Coronary artery (tissue), 2 donors: ENCODE measurements at places on chromosomes 1 and 21.
A peak's percentile ranks its signal among the peaks of the same experiment; 100 is the strongest.

- no peak for DNase-seq
Measured at GRCh38 chr1:88145752-88146151, 538.3 kb upstream of the PKN2 start.

- DNase-seq: no peak
Measured at GRCh38 chr1:110339407-110340206, 430 bp downstream of the RBM15 start.

DNA sequence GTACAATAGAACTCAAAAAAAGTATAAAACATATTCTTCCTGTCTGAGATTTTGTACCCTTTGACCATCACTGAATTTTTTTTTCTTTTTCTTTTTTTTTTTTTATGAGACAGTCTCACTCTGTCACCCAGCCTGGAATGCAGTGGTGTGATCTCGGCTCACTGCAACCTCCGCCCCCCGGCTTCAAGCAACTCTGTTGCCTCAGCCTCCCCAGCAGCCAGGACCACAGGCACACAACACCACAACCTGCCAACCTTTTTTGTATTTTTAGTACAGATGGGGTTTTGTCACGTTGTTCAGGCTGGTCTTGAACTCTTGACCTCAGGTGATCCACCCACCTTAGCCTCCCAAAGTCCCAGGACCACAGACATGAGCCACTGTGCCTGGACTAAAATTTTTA is 10.4 kb downstream of the SDCCAG8 start:
- no peak for DNase-seq

- DNase-seq: no peak
Measured at GRCh38 chr1:172753964-172754363, 95.1 kb downstream of the FASLG start.

- DNase-seq: no peak
Measured at GRCh38 chr1:198544265-198544664, 3.8 kb upstream of the ATP6V1G3 start.

- no peak for DNase-seq
Measured at GRCh38 chr1:77039739-77040138, 172.5 kb downstream of the ST6GALNAC5 start.

DNA sequence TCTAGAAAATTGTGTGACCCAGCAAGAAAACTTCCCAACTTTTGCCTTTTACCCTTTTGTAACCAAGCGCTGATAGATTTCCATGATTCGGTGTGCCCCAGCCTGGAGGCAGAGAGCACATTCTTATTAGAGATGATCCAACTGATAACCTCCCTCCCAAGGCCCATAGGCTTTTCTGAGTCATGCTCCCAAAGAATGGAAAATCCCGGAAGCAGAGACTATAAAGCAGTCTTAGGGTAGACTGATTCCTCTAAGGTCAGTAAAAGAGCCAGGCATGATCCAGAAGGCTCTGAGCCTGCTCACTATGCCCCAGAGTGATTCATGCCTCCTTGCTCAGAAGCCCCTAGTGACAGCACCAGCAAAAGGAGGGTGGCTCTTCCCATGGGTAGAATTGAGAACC is 4.3 kb downstream of the CAMK1G start:
- DNase-seq: no peak

GRCh38 chr1:234313171-234313570 is 60.1 kb upstream of the COA6 start:
- DNase-seq: no peak

DNA sequence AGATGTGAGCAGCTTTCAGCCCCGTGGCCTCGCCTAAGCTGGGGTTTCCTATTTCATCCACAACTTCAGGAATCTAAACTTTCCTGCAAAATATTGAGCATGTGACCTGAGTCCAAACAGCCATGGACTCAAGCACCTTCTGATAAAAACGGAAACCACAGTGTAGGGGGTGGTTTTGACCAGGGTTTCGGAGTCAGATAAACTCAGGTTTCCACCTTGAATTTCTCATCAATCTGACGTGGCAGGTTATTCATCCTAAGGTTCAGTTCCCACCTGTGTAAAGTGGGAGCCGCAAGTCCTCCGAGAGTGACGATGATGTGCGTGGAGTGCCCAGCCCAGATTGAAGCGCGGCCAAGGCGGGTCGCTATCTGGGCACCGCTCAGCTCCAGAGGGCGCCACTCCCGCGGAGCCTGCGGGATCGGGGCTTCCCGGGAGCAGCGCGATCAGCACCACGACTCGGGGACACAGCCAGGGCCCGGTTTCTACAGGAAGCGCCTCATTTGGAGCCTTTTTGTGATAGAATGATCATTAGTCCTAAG is 871 bp upstream of the ETS2 start:
- DNase-seq: peak; percentile 87

GRCh38 chr1:201783058-201783457 is 45.9 kb upstream of the IPO9 start:
- no peak for DNase-seq

DNA sequence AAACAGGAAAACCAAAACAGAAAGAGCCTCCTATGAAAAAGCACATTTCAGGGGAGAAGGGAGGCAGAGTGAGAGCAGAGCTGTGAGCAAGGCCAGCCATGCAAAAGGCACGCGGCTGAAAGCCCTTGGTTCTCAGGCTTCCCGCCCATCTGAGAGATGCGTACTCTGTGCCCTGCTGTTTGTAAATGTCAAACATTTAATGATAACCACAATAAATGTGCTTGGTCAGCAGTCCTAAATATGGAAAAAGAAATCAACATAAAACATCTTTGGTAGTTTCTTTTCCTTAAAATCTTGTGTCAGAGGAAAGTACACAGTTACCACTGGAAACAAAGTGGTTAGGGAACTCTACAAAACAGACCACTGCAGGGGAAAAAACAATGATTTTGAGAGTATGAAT is 283.1 kb downstream of the DSCAM start:
- DNase-seq: no peak

DNA sequence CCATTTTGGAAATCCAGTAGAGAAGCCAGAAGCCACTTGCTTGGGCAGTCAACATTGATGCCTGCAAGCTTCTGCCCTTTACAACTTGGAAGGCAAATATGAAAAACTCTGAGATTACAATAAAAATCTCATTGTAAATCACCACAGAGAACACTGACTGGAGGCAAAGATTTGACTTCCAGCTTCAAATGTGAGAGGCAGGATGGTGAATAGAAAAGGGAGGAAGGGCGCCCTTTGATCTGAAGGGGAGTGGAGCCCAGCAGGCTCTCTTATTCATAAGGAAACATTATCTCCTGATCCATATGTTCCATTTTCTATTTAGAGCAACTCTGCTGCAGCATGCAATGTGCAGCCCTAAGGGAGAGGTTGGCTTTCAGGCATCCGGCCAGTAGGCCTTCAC is 348.3 kb downstream of the AJAP1 start:
- DNase-seq: no peak

- no peak for DNase-seq
Measured at GRCh38 chr1:52574594-52574993, 21.7 kb upstream of the TUT4 start.

DNA sequence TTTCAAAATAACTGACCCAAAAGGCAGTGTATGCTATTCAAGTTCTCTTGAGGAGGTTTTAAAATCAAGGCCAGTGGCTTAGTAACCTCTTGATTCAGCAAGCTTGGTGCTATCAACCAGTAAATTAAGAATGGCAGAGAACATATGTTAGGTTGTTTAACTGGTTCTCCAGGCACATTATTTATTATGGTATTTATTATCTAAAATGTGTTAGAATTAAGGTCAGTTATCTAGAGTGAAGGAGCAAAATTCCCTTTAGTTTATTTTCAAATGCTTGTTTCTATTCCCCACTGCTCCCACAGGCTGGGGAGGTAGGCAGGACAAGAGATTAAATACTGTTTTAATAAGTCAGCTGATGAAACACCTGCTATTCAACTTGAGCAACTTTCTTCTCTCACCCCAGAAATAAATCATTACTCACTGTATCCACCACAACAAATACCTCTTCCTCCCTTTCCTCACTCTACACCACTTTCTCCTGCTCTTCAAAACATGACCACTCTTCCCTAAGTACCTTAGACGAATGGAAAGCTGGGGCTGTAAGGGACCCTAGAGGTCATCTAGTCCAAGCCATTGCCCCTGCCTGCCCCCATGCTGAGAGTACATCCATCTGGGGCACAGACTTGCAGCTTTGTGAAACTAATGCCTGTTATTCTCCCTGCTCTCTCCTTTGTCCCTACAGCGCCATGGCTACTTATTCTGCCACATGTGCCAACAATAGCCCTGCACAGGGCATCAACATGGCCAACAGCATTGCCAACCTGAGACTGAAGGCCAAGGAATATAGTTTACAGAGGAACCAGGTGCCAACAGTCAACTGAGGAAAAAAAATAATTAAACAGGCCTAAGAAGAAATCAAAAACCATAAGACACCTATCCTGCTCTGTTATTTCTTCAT is 71.7 kb downstream of the PRRX1 start:
- no peak for DNase-seq

DNA sequence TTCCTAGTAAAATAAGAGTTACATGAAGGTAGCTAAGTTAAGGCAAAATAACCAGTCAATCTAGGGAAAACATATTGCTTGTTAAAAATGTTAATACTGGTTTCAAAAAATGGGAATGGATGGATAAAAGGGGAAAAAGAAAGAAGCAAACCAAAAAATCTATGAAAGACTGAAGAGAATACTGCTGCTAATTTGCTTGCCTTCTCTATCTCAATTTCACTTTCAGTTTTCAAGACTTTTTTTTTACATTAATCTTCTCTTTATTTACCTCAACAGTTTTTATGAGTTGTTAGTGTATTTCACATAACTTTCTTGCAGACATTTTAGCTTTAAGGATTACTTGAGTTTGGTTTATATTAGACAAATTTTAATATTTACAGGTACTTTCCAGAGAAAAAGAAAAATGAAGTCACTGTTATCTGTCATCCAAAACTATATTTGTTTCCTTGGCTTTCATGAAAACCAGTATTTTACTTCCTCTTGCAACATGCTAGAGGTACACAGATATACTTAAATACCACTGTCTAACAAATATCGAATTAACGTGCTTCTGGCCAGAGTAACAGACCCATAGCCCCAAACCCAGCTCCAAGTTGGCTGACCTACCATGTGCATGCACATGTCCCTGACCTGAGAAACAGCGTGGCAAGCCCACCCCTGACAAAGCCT is 70.7 kb downstream of the COL24A1 start:
- DNase-seq: no peak

GRCh38 chr1:155277070-155277901 is at the start of gene HCN3:
HCN3 (plus strand) TSS chr1:155277463; CDS start chr1:155277591, 128 bp downstream.
- DNase-seq: peak; percentile 98

DNA sequence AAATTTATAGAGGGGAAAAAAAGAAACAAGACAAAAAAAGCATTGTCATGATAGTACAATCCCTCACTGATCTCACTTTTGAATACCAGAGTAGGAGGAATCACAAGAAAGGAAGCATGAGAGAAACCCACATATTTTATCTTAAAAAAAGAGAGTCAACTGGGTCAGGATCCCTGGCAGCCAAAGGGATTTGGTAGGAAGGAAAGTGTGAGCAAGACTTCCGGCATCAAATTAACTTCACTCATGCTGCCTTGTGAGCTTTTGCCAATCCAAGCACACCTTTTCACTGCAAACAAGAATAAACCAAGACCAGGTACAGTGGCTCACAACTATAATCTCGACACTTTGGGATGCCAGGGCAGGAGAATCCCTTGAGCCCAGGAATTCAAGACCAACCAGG is 53.1 kb downstream of the SLC9C2 start:
- DNase-seq: no peak

- no peak for DNase-seq
Measured at GRCh38 chr21:42453986-42454570, 41.9 kb downstream of the RSPH1 start.

- no peak for DNase-seq
Measured at GRCh38 chr1:51567653-51568052, 48.6 kb upstream of the EPS15 start.

- no peak for DNase-seq
Measured at GRCh38 chr1:232962761-232963745, 12.6 kb downstream of the NTPCR start.

- no peak for DNase-seq
Measured at GRCh38 chr21:16837721-16838120, 675.1 kb upstream of the CXADR start.

- no peak for DNase-seq
Measured at GRCh38 chr1:59690171-59690930, 124.4 kb upstream of the HOOK1 start.
